ENCODE measurements at places on chromosomes 4 and X. TPM values are rescaled to one million over a fixed set of nuclear protein-coding genes. Genes with fewer than 3 reads are reported as not detected.

The RAB41 gene
- total RNA-seq, result not detected

The GLRB gene
- total RNA-seq, result 0.53 TPM

The AFF2 gene
- 0.24 TPM for total RNA-seq

The RRH gene
- total RNA-seq, result not detected

The ATP1B4 gene
- not detected for total RNA-seq

The UGT2A1 gene
- not detected for total RNA-seq
